ENCODE measurements at places on chromosomes 16 and 17. TPM values are rescaled to one million over a fixed set of nuclear protein-coding genes. Genes with fewer than 3 reads are reported as not detected.

DNA sequence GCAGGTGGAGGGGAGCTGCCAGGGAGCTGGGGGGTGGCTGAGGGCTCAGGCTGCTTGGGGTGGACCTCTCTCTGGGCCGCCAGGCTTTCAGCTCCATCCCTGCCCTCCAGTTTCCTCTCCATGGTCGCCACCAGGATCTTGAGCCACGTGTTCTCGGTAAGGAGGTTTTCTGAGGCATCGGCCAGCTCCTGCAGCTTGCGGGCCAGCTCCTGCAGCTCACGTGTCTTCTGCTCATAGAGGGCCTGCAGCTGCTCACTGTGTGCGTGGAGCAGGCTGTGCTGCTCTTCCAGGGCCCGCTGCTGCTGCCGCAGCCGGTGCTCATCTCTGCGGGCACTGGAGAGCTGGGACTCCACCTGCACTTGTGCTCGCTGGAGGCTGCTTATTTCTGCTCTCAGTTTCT, 11.0 kb downstream of the SNN start:
- no peak for DNase-seq
- no peak overlapping the region for H3K27ac ChIP-seq
- no peak overlapping the region for H3K4me3 ChIP-seq
- peaks cover 57% of the 10 kb centered on the region for H3K4me1 ChIP-seq
- no peaks in the 10 kb centered on the region for H3K27me3 ChIP-seq
- peaks cover 40% of the 10 kb centered on the region for H3K36me3 ChIP-seq

DNA sequence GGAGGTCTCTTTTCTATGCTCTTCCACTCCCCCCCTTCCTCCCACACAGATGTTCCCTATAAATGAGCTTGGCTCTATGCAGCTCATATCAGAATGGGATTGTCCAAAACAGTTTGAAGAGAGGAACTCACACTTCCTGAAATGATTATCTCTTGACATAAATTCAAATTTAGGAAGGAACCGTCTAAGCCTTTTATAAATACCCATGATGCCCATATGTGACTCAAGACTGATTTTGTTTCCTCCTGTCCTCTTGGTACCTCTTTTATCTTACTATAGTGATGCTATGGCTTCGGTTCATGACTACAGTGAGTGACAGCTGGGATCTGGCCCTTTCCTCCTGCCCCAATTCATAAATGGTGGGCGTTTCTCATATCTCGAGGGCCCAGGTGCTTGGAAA, 16.6 kb upstream of the TERF2 start:
- H3K4me3 ChIP-seq = no peak overlapping the region
- no peak overlapping the region for H3K27ac ChIP-seq
- DNase-seq = no peak
- H3K27me3 ChIP-seq = no peaks in the 10 kb centered on the region
- peaks cover 7% of the 10 kb centered on the region for H3K4me1 ChIP-seq

DNA sequence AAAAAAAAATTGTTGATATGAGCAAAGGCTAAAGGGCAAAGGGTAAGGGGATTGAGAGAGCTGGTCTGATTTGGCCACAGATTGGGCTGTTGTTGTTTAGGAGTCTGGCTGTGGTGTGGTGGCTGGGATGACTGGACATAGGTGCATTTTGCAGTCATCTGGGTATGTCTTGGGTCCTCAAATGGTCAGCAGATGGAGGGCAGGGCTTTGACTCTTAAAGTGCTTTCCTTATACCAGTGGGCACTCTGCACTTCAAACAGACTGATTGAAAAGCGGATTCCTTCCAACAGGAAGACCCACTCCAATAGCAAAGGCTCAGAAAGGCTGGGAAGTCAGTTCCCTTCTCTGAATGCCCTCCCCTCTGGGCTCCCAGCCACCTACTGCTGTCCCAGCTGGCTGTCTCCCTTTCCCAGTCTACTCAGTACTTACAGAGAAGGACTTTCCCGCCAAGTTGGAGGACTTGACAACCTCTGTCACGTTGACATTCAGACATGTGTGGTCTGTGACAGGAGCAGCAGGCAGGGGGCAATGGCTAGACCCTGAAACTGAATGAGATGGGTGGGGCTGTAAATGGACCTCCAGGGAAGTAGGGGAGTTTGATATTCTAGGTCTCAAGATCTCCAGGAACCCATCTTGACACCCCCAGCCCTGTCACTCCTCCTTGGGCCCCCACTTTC, 19.6 kb upstream of the MFSD6L start:
- no peaks in the 10 kb centered on the region for H3K27me3 ChIP-seq
- no peak for DNase-seq
- H3K27ac ChIP-seq = no peak overlapping the region
- no peaks in the 10 kb centered on the region for H3K36me3 ChIP-seq
- H3K4me3 ChIP-seq = no peak overlapping the region
- H3K4me1 ChIP-seq = no peaks in the 10 kb centered on the region

DNA sequence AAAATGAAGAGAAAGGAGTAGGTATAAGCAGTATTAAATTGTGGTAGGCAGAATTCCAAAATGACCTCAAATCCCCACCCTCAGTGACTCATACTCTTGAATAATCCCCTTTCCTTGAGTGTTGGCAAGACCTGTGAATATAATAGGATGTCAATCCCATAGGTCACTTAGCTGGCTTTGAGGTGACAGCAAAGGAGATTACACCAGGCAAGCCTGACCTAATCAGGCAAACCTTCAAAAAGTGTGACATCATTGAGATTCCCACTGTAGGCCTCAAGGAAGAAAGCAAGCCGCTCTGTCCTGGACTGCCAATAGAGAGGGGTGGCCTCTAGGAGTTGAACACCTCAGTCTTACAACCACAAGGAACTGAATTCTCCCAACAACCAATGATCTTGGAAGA, 535.2 kb downstream of the RBFOX1 start:
- no peaks in the 10 kb centered on the region for H3K4me1 ChIP-seq
- no peak for DNase-seq

The MYLK3 gene
- total RNA-seq = 0.26 TPM

GRCh38 chr16:30910427-30911029, 12.8 kb upstream of the FBXL19 start:
- DNase-seq = no peak
- H3K4me3 ChIP-seq = no peak overlapping the region
- H3K27ac ChIP-seq = no peak overlapping the region
- H3K27me3 ChIP-seq = peaks cover 3% of the 10 kb centered on the region
- H3K36me3 ChIP-seq = no peaks in the 10 kb centered on the region
- H3K4me1 ChIP-seq = peaks cover 2% of the 10 kb centered on the region

DNA sequence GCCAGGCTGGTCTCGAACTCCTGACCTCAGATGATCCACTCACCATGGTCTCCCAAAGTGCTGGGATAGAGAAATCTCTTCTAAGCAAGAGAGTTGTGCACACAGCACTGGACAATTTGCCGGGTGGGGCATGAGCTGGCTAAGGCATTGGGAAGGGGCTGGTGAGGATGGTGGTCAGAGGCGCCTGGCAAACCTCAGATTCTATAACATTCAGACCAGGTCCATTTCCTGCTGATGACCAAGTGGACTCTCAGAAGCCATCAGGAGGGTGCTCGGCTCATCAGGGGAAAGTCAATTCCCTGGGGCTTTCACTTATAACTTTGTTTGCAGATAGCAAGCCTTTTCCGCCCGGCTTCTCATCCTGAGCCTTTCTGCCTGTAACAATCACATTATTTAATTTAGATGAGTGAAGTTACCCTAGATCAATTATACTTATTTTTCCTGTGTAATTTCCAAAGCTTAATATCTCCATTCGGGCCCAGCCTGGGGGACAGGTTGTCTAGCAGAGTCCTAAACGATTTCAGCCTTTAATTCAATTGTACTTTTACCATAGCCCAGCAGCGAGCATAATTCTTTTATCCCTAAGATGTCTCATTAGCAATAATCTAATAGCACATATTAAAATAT, 15.0 kb upstream of the SLC6A2 start:
- no peaks in the 10 kb centered on the region for H3K4me1 ChIP-seq
- no peaks in the 10 kb centered on the region for H3K36me3 ChIP-seq
- no peak overlapping the region for H3K4me3 ChIP-seq

DNA sequence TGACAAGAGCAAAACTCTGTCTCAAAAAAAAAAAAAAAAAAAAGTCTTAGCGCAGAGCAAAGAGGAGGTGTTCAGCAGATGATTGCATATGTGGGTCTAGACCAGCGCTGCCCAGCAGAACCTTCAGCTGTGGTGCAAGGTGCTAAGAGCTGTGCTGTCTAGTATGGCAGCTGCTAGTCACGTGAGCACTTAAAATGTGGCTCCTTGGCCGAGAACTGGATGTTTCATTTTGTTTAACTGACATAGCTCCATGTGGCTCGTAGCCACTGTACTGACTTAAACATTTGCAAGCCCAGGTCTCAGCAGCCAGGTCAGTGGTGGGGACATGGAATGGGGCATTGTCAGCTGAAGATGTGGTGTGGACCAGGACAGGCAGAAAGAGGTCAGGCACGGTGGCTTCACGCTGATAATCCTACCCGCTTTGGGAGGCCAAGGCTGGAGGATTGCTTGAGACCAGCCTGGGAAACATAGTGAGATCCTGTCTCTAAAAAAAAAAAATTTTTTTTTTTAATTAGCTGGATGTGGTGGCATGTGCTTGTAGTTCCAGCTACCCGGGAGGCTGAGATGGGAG, 9.2 kb downstream of the C1QTNF1 start:
- peak overlapping the region; percentile 98 for H3K27ac ChIP-seq
- H3K27me3 ChIP-seq = no peaks in the 10 kb centered on the region
- peaks cover 73% of the 10 kb centered on the region for H3K4me1 ChIP-seq

GRCh38 chr16:27803775-27804549, 254.0 kb downstream of the KATNIP start:
- no peak overlapping the region for H3K4me3 ChIP-seq
- H3K27ac ChIP-seq = no peak overlapping the region
- no peaks in the 10 kb centered on the region for H3K4me1 ChIP-seq
- no peaks in the 10 kb centered on the region for H3K27me3 ChIP-seq

DNA sequence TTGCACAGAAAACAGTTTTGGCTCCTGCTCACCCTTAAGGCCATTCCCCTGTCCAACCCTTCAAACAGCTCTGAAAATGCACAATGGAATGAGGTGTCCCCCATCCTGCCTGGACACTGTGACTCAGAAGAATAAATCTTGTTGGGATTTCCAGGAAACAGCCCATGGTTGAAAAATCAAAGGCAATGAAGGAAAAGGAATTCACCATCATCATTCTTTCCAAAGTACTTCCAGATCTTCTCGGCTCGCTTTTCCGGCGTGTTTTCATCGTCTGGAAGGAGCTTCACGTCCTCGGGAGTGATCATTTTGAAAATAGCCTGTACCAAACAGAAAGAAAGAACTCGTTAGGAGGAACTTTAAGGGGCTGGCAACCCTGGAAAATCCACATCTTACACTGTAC, 4.3 kb downstream of the RCVRN start:
- H3K27ac ChIP-seq = no peak overlapping the region
- H3K27me3 ChIP-seq = no peaks in the 10 kb centered on the region
- DNase-seq = no peak
- no peaks in the 10 kb centered on the region for H3K36me3 ChIP-seq
- no peaks in the 10 kb centered on the region for H3K4me1 ChIP-seq

DNA sequence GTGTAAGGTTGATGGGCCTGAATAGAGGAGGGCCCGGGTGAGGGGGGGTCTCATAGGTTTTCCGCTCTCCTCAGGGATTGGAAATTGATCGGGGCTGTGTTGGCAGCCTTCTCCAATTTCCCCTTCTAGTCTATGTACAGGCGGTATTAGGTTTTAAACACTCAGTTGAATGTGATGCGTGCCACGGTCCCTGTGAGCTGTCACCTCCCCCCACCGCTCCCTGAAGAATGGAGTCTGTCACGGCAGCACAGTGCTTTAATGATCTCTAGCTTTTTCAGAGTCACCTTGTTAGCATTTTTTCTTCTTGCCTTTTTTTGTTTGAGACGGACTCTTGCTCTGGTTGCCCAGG, 800 bp downstream of the COX4I1 start:
- peak overlapping the region; percentile 86 for H3K4me3 ChIP-seq
- H3K27ac ChIP-seq = peak overlapping the region; percentile 72
- peaks cover 11% of the 10 kb centered on the region for H3K36me3 ChIP-seq
- no peaks in the 10 kb centered on the region for H3K4me1 ChIP-seq

- H3K4me3 ChIP-seq = peak overlapping the region; percentile 40
- DNase-seq = peak; percentile 89
Observed at GRCh38 chr17:62819511-62820221, 11.6 kb upstream of the MARCHF10 start.

DNA sequence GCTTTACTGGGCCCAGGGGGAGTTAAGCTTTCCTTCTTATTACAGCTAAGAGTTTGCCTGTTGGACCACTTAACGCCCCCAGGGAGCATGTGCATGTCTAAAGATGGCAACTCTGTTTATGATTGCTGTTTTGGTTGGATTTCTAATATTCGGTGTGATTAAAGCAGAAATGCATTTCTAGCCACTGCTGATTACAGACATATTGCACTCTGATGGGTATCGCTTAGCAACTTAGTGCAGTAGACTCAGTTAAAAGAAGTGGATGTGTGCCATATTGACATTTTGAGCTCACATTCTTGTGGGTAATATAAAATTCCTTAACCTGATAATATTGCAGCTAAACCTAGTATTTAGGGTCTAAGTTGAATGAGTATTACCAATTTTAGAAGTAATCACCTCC, 4.2 kb downstream of the NF1 start:
- DNase-seq = no peak
- no peak overlapping the region for H3K4me3 ChIP-seq
- peaks cover 6% of the 10 kb centered on the region for H3K36me3 ChIP-seq
- H3K27ac ChIP-seq = no peak overlapping the region
- H3K27me3 ChIP-seq = no peaks in the 10 kb centered on the region

DNA sequence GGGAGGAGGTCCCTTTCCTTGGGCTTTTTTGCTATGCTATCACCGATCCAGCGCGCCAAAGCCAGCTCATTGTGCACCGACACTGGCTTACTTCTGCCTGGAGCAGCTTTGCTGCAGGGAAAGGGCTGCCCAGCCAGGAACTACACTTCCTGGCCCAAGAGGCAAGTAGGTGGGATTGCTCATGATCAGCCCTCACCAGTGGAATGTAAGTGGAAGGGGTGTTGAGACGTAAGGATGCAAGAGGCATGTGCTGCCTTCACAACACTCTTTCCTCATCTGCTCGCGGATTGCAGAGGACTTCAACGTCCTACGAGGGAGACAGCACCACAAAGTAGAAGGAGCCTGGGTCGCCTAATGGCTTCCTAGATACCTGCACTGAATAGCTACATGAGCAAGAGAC, 104.3 kb upstream of the FOXF1 start:
- DNase-seq = no peak
- 0 out of 2 replicates have a peak, but pooled peaks cover 2% of the 10 kb centered on the region for H3K4me1 ChIP-seq
- no peaks in the 10 kb centered on the region for H3K36me3 ChIP-seq
- no peak overlapping the region for H3K4me3 ChIP-seq
- no peak overlapping the region for H3K27ac ChIP-seq
- H3K27me3 ChIP-seq = no peaks in the 10 kb centered on the region

The CEP112 gene
- total RNA-seq = 41.6 TPM

The HBM gene
- not detected for total RNA-seq

The PIK3R6 gene
- total RNA-seq = not detected

- no peak overlapping the region for H3K27ac ChIP-seq
- no peaks in the 10 kb centered on the region for H3K4me1 ChIP-seq
Observed at GRCh38 chr17:50280068-50280467, 5.8 kb downstream of the TMEM92 start.

- H3K27ac ChIP-seq = no peak overlapping the region
- H3K4me1 ChIP-seq = no peaks in the 10 kb centered on the region
- H3K36me3 ChIP-seq = no peaks in the 10 kb centered on the region
- no peak overlapping the region for H3K4me3 ChIP-seq
- no peaks in the 10 kb centered on the region for H3K27me3 ChIP-seq
- no peak for DNase-seq
Observed at GRCh38 chr16:10178080-10178479, 4.1 kb downstream of the GRIN2A start.

The KRTAP4-6 gene
- total RNA-seq = not detected

- no peaks in the 10 kb centered on the region for H3K27me3 ChIP-seq
- no peaks in the 10 kb centered on the region for H3K36me3 ChIP-seq
- H3K4me1 ChIP-seq = no peaks in the 10 kb centered on the region
- no peak for DNase-seq
- no peak overlapping the region for H3K27ac ChIP-seq
Observed at GRCh38 chr16:55225972-55226542, 97.9 kb upstream of the IRX6 start.

The TMEM238L gene
- total RNA-seq = not detected
